NCI-H1048 (cell line): ENCODE measurements at places on chromosomes 6 and 20.

GRCh38 chr6:118548136-118548535, at the start of gene PLN:
Gene PLN, plus strand, starts transcription at chr6:118548296. Its CDS starts 10,626 bp downstream, at chr6:118558922.
- no peak for DNase-seq

DNA sequence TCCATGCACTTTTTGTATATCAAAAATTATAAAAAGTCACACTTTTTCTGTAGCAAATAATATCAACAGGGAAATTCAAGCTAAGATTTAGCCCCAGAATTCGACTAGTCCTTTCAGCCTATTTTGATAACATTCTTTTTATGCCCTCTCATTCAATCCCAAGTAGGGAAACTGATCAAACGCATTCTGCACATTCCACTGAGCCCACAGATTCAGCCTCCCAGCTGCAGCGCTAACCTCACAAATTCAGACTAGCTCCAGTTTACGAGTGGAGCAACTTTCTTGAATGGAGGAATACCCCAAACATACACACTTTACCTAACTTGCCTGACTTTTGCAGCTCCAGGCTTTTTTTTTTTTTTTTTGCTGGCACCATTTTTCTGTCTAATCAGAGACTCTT, 70.3 kb upstream of the HEY2 start:
- DNase-seq: no peak

DNA sequence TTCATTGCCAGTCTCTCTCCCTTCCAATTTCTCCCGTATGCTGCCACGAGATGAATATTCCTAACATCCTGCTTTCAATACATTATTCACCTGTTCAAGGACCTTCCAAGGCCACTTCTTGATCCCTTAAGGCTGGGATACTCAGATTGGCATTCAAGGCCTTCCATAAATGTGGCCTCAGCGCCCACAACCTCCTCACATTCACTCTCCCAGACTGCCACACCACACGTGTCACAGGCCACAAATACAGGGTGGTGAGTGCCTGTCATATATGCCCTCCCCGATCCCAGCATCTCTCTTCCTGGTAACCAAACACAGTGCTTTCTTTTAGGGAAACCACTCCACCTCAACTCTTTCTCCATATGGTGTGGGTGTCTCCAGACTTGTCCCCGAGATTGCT, 55.5 kb downstream of the TTI1 start:
- DNase-seq: no peak

DNA sequence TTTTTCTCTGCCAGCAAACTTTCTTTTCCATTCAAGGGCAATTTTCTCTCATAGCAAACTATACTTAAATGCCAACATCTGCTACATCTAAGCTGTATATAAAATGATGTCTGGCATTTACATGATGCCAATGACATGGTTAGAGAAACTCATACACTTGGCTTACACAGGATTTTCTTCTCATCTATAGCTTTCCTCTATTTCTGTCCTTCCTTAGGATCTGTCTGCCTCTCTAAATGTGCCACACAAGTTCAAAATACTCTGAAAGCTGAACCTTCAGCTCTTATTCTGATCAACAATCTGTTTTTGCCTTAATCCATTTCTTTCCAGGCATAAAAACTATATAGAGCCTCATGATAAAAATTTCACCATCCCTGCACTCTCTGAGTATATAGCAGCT, 290.9 kb upstream of the RNF217 start:
- no peak for DNase-seq

DNA sequence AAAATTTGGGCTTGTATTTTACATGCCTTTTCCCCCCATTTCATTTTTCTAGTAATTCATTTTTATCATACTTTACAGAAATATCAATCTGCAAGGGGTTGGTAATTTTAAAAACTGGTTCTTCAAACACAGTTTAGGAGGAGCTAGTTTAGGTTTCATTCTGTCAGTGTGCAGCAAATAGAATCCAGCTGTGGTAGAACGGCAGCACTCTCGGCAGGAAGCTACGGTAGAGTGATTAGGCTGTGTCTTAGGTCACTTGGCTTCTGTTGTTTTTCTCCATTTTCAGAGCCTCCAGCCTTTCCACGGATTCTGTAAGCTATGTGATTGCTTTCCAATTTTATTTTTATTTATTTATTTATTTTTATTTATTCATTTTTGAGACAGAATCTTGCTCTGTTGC, 32.7 kb downstream of the TLDC2 start:
- DNase-seq: no peak

DNA sequence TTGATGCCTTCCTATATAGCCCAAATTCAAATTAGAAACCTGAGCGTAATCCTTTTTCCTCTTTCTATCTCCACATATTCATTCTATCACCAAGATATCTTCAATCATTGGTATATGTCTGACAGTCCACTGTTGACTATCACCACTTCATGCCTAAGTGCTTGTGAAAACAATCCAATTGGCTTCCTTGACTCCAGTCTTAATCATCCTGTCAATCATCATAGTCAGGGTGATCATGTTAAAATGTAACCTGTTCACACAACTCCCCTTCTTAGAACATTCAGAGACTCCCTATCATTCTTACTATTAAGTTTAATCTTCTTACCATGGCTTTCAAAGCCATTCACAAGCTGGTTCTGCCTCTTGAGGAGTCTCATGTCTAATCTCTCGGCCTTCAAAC, 616.7 kb downstream of the PHF3 start:
- no peak for DNase-seq

- DNase-seq: no peak
These were observed 47.5 kb downstream of the DSTN start for GRCh38 chr20:17617212-17617867.

GRCh38 chr6:40352527-40353170, 234.5 kb downstream of the LRFN2 start:
- no peak for DNase-seq

DNA sequence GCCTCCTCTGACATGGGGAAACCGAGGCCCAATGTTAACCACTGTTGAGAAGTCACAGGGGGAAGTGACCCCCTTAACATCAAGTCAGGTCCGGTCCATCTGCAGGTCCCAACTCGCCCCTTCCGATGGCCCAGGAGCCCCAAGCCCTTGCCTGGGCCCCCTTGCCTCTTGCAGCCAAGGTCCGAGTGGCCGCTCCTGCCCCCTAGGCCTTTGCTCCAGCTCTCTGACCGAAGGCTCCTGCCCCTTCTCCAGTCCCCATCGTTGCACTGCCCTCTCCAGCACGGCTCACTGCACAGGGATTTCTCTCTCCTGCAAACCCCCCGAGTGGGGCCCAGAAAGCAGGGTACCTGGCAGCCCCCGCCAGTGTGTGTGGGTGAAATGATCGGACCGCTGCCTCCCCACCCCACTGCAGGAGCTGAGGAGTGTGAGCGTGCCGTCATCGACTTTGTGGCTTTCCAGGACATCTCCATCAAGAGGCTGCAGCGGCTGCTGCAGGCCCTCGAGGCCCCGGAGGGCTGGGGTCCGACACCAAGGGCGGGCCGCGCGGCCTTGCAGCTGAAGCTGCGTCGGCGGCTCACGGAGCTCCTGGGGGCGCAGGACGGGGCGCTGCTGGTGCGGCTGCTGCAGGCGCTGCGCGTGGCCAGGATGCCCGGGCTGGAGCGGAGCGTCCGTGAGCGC, 1.6 kb downstream of the TNFRSF6B start:
- DNase-seq: no peak

DNA sequence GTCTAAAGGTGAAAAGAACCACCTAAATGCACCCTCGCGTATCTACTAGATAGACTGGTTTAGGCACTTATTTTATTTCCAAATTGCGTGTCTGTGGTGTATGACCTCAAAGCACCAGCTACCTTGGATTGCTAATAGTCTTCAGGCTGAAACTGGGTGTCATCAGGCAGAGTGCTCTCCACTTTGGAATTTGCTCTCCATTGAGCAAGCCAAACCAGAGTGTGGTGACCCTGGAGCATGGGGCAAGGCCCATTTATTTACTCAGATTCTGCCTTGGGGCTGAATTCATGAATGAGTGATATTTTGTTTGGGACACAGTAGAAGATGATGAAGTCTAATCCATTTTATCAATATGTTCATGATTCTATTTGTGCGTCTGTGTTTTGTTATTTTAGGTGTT, 812.8 kb upstream of the SLC35B3 start:
- DNase-seq: no peak

DNA sequence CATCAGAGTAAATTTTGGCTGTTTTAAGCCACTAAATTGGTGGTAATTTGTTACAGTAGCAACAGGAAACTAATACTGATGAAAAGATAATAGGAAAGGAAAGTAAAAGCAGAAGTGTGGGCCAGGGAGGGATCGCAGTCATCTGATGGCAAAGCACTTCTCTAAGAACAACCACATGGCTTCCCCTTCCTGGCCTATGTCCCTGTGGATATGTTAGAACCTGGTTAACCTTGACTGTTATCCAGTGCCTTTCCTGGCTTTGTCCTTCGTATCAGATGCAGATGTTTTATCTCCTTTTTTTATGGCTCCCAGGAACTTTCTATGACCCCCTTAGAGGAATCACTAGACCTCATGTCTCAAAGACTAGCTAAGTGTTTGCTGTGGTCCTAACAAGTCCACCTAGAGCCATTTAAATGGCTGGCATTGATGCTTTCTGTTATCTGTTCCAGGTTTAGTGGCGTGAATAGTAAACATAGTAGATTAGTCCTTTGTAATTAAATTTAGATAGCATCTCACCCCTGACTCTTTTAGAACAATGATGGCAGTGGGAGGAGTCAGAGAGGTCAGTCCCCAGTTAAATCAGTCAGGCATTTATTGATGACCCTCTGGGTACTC, 79.2 kb upstream of the PHACTR2 start:
- no peak for DNase-seq

GRCh38 chr6:27043244-27043643, 204.3 kb upstream of the PRSS16 start:
- DNase-seq: no peak

DNA sequence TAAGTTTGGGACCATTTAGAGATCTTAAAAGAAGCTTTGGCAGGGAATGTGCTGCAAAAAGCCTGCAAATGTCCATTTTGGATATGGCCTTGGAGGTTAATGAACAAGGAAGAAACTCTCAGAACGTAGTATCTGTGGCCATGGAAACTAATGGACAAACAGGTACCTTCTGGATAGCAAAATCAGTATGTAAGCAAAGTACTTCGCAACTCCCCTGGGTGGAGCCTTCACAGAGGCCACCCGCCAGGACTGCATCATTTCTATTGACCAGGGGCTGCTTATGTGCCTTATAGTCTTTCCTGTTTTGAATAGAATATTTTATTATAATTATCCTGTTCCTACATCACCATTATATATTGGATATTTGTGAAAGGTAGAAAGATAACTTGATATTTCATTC, 510.8 kb upstream of the SYNCRIP start:
- no peak for DNase-seq

DNA sequence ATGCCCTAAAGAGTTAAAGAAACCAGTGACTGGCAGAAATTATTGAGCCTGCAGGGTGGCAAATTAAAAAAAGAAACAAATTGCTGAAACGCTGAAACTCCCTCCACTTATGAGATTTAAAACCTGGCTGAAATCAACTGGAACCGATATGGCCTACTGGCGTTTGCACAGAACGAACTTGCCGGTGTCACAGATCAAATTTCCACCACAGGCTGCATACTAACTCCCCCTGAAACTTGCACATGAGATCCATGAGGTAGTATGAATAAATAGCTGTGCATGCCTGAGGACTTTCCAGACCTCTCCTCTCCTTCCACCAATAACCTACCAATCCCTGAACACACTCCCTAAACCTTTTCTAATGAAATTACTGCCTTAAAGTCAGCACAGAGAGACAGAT, 150.4 kb downstream of the RNGTT start:
- no peak for DNase-seq

DNA sequence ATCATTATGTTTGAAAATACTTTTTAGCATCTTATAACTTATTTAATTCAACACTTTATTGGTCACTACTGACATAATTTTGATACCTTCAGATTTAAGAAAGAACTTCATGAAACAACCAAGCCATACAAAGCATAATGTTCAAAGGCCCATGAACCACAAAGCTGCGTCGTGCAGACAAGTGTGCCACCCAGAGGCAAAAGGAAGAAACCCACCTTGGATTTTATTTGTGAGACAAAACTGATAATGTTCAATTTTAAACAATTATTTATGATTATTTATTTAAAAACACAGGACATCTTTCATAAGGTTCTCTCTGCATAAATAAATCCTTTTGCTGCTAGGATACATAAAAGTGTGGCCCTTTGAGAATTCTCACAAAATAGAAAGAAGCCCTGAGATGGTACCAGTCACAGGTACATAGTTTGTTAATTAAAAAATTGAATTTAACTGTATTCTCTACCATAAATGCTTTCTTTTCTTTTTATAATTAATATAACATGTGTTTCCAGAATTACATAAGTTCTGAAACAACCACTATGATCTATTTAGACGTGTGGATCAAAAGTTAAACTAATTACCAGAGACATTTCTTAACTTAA, 143.7 kb downstream of the RALGAPA2 start:
- no peak for DNase-seq

- DNase-seq: no peak
These were observed 44.1 kb upstream of the TXNDC5 start for GRCh38 chr6:7954477-7955200.

GRCh38 chr6:134278000-134278399, 39.9 kb downstream of the SGK1 start:
- DNase-seq: no peak

DNA sequence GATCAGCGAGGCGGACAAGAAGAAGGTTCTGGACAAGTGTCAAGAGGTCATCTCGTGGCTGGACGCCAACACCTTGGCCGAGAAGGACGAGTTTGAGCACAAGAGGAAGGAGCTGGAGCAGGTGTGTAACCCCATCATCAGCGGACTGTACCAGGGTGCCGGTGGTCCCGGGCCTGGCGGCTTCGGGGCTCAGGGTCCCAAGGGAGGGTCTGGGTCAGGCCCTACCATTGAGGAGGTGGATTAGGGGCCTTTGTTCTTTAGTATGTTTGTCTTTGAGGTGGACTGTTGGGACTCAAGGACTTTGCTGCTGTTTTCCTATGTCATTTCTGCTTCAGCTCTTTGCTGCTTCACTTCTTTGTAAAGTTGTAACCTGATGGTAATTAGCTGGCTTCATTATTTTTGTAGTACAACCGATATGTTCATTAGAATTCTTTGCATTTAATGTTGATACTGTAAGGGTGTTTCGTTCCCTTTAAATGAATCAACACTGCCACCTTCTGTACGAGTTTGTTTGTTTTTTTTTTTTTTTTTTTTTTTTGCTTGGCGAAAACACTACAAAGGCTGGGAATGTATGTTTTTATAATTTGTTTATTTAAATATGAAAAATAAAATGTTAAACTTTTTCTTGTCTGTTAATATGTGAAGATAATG, 2.2 kb downstream of the HSPA1B start:
- no peak for DNase-seq

GRCh38 chr6:42279966-42280629, 62.4 kb upstream of the MRPS10 start:
- no peak for DNase-seq

GRCh38 chr20:33773412-33774089, 37.6 kb upstream of the CHMP4B start:
- DNase-seq: no peak
